ENCODE measurements at places on chromosomes 7 and 10. TPM values are rescaled to one million over a fixed set of nuclear protein-coding genes. Genes with fewer than 3 reads are reported as not detected.

AKR1B15 gene
- not detected for total RNA-seq

SLC39A12 gene
- total RNA-seq = not detected

GRCh38 chr7:112449353-112449752, 907 bp upstream of the IFRD1 start:
- no peak for DNase-seq
- H3K27ac ChIP-seq = peak overlapping the region; percentile 100
- peaks cover 29% of the 10 kb centered on the region for H3K4me1 ChIP-seq
- H3K36me3 ChIP-seq = peaks cover 1% of the 10 kb centered on the region
- H3K4me3 ChIP-seq = peak overlapping the region; percentile 99
- no peaks in the 10 kb centered on the region for H3K27me3 ChIP-seq

- H3K36me3 ChIP-seq = peaks cover 4% of the 10 kb centered on the region
- H3K4me3 ChIP-seq = no peak overlapping the region
- H3K27me3 ChIP-seq = no peaks in the 10 kb centered on the region
- H3K4me1 ChIP-seq = peaks cover 5% of the 10 kb centered on the region
- no peak for DNase-seq
Observed at GRCh38 chr10:103737735-103738367, 117.5 kb downstream of the SH3PXD2A start.

- no peak for DNase-seq
- H3K4me1 ChIP-seq = no peaks in the 10 kb centered on the region
- peaks cover 8% of the 10 kb centered on the region for H3K27me3 ChIP-seq
Observed at GRCh38 chr10:126599949-126600682, 70.4 kb downstream of the C10orf90 start.

- H3K4me3 ChIP-seq = no peak overlapping the region
- DNase-seq = no peak
- H3K27me3 ChIP-seq = peaks cover 83% of the 10 kb centered on the region
- H3K4me1 ChIP-seq = peaks cover 10% of the 10 kb centered on the region
Observed at GRCh38 chr10:86361156-86362128, 5.2 kb downstream of the GRID1 start.

- no peak for DNase-seq
- H3K4me3 ChIP-seq = no peak overlapping the region
Observed at GRCh38 chr10:133279326-133280226, 2.9 kb upstream of the ADAM8 start.

DNA sequence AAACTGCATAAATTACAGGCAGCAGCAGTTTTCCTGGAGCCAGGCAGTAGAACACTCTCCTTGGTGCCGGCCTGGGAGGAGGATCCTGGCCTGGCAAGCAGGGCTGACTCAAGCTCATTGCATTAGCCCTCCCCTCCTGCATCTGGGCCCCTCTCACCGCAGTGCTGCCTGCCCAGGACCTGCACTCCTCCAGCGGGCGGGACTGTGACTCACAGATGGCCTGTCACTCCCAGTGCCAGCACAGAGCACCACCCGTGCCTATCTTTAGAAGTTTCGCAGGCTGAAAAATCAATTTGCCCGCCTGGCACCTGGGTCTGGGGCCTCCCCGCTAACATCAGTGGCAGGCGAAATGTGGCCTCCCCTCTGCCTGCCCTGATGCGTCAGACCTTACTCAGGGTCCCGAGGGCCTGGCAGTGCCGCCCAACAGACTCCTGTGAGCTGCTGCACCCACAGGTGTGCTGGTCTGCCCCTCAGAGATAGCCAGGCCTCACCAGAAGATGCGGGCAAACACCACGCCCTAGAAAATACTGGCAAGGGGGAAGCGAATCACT, 123.8 kb downstream of the KCNMA1 start:
- H3K36me3 ChIP-seq = no peaks in the 10 kb centered on the region
- no peak overlapping the region for H3K4me3 ChIP-seq
- H3K27ac ChIP-seq = no peak overlapping the region
- peaks cover 21% of the 10 kb centered on the region for H3K4me1 ChIP-seq

Measured in progenitor cell of endocrine pancreas (in vitro differentiated cells).